ENCODE measurements at places on chromosomes 6 and 20.

DNA sequence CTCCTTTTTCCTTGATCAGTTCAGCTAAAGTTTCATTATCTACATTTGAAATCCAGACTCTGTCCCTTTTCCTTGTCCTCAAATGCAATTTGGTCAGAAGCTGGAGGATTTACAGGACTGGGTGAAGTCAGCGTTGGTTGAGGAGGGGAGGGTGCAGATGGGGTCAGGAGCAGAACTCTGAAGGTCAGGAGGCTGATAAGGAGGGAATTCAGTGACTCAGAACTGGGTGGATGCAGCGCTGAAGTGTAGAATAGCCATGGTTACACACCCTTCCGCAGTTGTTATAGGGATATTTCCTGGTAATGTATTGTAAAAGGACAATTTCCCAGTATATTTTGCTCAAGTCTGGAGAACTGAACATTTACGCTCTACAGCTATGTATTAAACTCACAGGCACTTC is 133.1 kb upstream of the FOXA2 start:
- DNase-seq = no peak

DNA sequence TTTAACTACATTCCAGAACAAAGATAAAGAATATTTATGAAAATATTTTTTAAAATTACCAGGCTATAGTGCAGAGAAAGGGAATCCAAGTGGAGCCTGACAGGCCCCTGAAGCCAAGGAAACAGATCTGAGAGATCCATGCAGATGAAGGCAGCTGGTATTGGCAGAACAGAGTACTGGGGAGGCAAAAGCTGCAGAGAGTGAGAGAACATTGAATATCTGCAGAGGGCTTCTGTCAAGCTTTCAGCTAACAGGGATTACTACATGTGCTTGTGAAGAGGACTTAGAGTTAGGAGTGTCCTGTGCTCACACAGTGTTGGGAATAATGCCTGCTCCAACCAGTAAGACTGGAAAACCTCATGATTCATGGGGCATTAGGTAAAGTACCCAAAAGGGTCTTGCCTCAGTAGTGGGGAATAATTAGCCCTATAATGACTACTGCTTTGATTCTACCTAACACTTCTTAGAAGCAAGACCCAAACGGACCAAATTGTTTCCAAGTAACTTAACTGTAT is 657.2 kb downstream of the DHX35 start:
- DNase-seq = no peak

GRCh38 chr6:127096167-127096566 is 22.3 kb upstream of the RSPO3 start:
- DNase-seq = no peak

- DNase-seq = no peak
Measured at GRCh38 chr6:11789744-11790143, 11.1 kb upstream of the ADTRP start.

Measured in activated naive CD8-positive, alpha-beta T cell treated with anti-CD3 and anti-CD28 coated beads for 36 hours (primary cell).